H7 (cell line): ENCODE measurements at places on chromosomes 5 and 9. TPM values are rescaled to one million over a fixed set of nuclear protein-coding genes. Genes with fewer than 3 reads are reported as not detected.
A peak's percentile ranks its signal among the peaks of the same experiment; 100 is the strongest.

The GRM6 gene
- total RNA-seq: not detected in 2 replicates

The SLC4A9 gene
- 0.33 TPM in 1 of 2 replicates, not detected in the other for total RNA-seq

DNA sequence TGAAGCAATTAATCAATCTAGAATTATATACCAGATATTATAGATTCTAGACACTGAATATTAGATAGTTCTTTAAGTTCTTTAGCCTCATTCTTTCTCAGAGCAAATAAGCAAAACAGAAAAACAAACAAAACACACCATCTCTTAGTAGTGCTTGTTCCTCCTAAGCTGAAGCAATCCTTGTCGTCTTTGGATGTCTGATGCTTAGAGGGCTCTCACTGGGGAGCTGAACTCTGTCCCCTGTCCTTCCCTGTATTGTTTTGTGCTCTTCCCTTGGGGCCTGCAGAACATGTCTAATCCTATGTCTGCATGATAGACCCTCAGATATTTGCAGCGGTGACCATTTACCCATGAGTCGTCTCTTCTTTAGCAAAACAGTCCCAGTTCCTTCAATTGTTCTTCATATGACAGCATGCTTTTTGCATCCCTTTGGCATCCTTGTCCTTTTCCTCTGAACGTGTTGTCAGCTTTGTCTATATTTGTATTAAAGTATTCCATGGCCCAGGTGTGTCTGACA, 114.3 kb downstream of the ARHGEF28 start:
- DNase-seq: no peak

DNA sequence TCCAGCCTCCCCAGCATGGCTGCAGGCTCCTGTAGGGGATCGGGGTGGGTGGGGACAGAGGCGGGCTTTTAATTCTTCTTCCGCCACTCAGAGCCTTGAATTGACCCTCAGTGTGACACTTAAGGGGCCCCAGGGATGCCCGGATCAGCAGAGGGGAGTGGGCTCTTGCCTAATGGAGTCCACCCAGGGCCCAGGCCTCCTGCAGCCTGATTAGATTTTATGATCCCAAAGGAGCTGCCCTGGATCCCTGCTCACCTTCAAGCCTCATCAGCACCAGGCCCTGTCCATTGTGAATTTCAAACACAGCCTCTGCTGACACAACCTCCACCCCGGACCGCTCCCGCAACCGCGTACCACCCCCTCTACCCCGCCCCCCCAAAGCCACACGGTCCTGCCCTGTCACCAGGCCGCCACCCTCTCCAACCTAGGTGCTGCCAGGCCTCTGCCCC, 214.1 kb upstream of the IER5L start:
- peak; percentile 64 for DNase-seq

GRCh38 chr5:168885324-168886120, 306.4 kb upstream of the PANK3 start:
- DNase-seq: no peak

DNA sequence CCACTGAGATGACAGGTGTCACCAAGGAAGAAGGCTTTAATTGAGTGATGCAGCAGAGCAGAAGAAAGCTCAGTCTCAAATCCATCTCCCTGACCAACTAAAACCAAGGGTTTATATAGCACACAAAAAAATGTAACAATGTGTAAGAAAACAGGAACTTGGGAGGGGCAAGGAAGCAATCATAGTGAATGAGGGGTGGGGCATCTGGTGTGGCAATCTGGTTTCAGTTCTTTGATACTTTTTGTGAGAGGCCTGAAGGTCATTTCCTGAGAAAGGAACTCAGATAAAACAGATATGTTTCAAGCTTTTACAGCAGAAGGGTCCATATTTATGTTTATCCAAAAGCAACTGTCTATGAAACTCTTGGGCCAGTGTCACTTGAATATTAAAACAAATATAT, 19.7 kb downstream of the CD180 start:
- no peak for DNase-seq

GRCh38 chr9:14888272-14888671, 22.0 kb downstream of the FREM1 start:
- DNase-seq: no peak

GRCh38 chr9:120264528-120264927, 315.4 kb downstream of the CDK5RAP2 start:
- no peak for DNase-seq

GRCh38 chr5:135376961-135377624, 21.9 kb downstream of the MACROH2A1 start:
- no peak for DNase-seq

DNA sequence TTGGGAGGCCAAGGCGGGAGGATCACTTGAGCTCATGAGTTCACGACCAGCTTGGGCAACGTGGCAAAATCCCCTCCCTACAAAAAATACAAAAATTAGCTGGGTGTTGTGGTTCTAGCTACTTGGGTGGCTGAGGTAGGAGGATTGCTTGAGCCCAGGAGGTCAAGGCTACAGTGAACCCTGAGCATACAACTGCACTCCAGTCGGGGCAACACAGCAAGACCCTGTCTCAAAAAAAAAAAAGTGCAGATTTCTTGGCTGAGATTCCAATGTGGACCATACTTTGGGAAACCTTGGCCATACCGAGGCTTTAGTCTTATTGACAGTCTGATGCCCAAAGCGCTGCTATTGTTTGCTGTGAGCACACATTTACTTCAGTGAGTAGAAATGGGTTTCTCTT, 113.6 kb upstream of the CLINT1 start:
- DNase-seq: no peak

DNA sequence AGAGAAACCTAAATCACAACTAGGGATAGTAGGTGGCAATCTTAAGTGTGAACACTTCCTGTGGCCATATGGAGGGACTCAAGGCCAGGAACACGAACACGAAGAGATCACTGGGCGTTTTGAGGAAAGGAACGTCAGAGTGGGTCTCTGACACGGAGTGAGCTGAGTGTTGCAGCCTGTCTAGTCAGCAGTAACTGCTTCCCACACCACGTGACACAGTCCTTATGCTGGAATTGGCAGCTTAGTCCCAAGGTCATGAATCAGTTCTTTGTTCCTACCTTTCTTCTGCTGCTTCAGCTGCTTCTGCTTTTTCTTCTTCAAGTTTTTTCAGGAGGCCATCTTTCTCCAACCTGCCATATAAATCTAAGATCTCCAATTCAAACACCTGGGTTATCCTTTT, 18.2 kb downstream of the SPACA9 start:
- DNase-seq: no peak

The CCNO gene
- 0.35 TPM in 1 of 2 replicates, not detected in the other for total RNA-seq

DNA sequence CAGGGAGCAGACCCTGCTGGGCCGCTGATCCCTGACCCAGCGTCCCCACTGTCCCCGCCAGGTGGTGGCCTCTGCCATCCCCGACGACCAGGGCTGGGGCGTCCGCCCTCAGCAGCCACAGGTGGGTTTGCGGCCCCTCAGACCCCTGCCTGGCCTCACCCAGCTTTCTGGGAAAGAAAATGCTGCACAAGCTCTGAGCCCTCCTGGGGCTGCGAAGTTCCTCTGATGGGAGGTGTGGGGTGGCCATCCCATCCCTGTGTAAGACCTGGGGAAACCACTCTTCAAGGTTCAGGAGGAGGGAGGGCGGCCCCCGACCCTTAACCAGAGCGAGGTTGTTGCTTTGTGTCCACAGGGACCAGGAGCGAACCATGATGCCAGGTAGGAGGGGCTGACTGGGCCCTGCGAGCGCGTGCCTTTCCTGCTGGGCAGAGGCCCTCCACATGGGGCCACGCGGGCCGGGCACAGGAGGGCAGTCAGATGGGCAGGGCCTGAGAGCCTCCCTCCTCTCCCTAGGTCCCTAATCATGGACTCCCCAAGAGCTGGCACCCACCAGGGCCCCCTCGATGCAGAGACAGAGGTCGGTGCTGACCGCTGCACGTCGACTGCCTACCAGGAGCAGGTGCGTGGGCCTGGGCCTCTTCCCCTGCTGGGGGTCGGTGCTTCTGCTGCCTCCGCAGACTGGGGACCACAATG, 7.7 kb downstream of the NOXA1 start:
- peak; percentile 59 for DNase-seq

GRCh38 chr5:29382780-29383179, 1810.7 kb upstream of the CDH6 start:
- no peak for DNase-seq

The SNX2 gene
- 68.2 and 79.3 TPM in 2 replicates for total RNA-seq

The ANKH gene
- 1.6 and 6.5 TPM in 2 replicates for total RNA-seq

DNA sequence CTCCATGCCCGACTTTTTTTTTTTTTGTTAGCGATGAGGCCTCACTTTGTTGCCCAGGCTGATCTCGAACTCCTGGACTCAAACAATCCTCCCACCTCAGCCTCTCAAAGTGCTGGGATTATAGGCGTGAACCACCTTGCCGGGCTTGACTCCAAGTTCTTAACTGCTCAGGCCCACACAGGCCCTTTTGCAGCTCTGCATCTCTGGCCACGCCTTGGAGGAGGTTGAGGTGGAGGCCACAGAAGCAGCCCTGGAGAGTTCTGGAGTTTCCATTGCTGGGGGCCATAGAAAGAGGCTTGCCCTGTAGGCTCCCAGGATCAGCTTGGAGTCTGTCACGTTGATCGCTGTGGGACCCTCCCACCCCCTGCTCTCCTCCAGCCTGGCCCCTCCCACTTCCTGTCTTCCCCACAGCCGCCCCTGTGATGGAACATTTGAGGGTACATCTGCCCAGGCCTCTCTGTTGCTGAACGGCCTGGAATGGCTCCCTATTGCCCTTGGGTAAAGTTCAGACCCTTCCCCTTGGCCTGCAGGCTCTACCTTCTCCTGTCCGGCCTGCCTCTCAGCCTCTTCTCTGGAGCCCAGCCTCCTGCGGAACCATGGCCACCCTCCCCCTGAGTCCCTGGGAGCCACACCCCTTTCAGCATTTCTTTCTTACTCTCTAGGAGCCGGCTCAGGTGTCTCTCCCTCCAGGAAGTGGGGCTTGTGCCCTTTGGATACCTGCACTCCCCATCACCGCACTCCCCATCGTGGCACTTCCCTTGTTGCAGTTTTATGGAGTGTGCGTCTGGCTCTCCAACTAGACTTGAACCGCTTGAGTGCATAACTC, 30.4 kb upstream of the IER5L start:
- peak; percentile 92 for DNase-seq

DNA sequence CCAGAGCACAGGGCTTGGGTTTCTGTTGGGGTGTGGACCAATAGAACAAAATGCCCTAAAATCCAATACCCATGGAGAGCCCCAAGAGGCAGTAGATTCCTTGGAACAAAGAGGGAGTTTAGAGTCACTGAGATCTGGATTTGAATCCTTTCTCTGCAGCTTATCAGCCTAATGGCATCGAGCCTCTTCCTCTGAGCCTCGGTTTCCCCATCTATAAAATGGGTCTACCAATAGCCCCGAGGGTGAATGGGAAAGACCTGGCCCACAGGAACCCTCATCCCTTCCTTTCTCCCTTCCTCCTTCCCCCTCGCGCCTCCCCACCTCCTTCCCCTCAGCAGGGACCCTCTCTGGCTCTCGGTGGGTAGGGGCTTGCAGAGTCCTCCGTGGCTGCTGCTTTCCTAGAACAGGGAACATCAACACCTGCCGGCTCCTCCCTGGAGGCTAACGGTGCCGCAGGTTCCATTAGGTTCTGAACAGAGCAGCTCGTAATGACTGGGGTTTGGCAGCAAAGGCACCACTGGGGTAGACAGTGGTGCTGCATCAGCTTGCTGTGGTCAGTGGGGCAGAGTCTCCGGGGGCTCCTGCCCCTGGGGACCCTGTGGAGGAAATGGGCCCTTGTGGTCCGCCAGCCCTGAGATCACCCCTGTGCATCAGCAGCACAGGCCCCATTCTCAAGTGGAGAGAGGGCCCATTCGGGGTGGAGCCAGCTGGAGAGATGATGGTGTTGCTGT, 40.3 kb downstream of the NEK6 start:
- DNase-seq: no peak

DNA sequence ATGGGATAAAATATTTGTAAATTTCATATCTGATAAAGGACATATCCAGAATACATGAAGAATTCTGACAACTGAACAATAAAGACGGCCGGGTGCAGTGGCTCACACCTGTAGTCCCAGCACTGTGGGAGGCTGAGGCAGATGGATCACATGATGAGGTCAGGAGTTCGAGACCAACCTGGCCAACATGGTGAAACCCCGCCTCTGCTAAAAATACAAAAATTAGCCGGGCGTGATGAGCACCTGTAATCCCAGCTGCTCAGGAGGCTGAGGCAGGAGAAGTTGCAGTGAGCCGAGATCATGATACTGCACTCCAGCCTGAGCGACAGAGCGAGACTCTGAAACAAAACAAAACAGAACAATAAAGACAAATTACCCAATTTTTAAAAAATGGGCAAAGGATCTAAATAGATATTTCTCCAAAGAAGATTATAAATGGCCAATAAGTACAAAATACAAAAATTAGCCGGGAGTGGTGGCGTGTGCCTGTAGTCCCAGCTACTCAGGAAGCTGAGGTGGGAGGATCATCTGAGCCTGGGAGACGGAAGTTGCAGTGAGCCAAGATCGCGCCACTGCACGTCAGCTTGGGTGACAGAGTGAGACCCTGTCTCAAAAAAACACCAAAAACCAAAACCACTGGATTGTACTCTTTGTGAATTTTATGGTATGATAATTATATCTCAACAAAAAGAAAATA, 9.6 kb upstream of the NSD1 start:
- DNase-seq: no peak

- no peak for DNase-seq
Measured at GRCh38 chr5:167378894-167379723, 912.3 kb upstream of the WWC1 start.

The PDGFRB gene
- 0.48 and 3.2 TPM in 2 replicates for total RNA-seq

The ENC1 gene
- 31.9 and 51.5 TPM in 2 replicates for total RNA-seq

DNA sequence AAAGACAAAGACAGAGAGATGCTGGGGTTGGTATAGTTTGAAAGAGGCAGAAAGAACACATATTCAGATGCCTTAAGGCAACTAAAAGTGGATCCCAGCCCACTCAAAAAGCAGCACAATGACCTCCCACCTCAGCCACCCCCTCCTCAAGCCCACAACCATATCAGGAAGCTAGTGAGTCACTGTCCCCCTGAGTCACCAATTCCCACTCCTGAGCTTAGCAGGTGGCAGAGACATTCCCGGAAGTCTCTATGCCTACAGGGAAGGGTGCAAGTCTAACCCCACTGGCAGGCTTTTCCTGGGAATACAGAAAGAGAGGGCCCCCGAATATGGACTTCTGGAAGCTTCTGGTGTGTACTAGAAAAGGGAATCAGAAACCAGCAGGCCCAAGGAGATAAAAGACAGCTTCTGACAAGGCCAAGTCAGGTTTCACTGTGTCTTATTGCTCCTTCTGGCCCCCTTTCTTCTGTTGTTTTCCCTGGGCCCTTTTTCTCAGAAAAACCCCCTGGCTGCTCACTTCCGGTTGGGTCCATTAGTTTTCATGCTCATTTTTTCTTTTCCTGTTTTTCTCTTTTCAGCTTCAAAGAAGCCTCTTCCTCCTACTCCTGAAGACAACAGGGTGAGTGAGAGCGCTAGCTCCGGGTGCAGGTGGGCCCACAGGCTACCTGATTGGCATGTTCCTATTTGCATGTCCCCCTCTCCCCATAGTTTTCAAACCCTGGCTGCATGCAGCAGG, 36.8 kb downstream of the ITK start:
- no peak for DNase-seq

DNA sequence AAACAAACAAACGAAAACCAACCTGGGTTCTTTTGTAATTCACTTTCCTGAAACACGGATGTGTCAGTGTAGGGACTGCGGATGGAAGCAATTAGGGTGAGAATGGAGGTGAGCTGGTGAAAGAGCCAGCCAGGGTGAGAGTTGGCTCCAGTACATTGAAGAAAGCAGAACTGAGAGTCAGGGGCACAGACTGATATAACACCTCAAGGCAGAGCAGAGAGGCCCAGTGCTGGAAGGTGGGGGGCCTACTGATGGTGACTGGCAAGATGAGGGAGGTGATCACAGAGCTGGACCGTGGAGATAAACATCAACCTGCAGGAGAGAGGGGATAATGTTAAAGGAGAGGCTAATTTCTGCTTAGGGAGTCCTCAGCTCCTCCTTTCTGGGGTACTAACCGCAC, 221.1 kb downstream of the MAN2A1 start:
- no peak for DNase-seq

- no peak for DNase-seq
Measured at GRCh38 chr5:78798673-78799029, 150.1 kb upstream of the LHFPL2 start.
